ENCODE measurements at places on chromosomes 2 and 18. TPM values are rescaled to one million over a fixed set of nuclear protein-coding genes. Genes with fewer than 3 reads are reported as not detected.

The RGPD4 gene
- total RNA-seq = not detected

The FHOD3 gene
- total RNA-seq = 2.9 TPM

The TTC31 gene
- 20.8 TPM for total RNA-seq

The REG3G gene
- total RNA-seq = not detected

The CIB4 gene
- total RNA-seq = not detected

The CAPN14 gene
- under 0.01 TPM for total RNA-seq

The GRP gene
- not detected for total RNA-seq

The LGALSL gene
- total RNA-seq = 3.6 TPM

Data from bronchus fibroblast of lung (primary cell).